ELR (cell line): ENCODE measurements at places on chromosomes 2 and 18.
A peak's percentile ranks its signal among the peaks of the same experiment; 100 is the strongest.

DNA sequence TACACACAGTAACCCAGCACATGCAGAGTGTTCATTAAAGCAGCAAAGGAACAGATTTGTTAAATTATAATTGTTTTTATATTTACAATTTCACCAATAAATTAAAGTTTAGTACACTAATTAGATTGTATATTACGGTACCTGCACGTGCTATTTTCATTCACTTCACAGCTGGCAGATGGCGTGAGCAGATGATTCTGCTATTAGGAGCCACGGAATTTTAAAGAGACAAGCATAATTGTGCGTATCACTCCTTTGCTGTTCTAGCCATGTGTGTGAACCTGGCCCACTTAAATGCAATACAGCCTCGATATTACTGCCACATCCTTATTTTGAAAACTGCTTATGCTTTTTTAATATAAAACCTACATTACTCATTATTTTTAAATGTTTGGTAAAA lies 332.8 kb upstream of the SOX11 start:
- no peak for DNase-seq

DNA sequence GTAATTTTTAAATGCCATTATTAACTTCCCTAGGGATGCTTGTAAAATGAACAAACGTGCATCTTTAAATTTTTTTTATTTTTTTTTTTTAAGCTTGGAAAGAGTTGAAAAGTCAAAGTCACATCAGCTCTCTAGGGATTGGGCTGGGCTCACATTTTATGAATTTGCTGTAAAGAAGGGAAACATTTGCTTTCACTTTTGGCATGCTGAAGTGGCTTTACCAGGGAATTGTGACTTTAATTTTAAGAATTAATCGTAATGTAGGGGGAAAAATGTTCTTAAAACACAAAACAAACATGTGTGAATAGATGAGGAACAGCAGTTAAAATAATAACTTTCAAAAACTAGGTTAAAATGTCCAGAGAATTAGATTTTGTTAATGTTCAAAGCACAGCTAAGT lies 123.0 kb downstream of the AGAP1 start:
- no peak for DNase-seq

GRCh38 chr2:5697562-5697961 lies 5.4 kb downstream of the SOX11 start:
- no peak for DNase-seq

GRCh38 chr2:65458999-65459398 lies 26.6 kb upstream of the SPRED2 start:
- DNase-seq, result peak; percentile 49

GRCh38 chr18:56207989-56208388 lies 430.4 kb downstream of the TXNL1 start:
- no peak for DNase-seq

DNA sequence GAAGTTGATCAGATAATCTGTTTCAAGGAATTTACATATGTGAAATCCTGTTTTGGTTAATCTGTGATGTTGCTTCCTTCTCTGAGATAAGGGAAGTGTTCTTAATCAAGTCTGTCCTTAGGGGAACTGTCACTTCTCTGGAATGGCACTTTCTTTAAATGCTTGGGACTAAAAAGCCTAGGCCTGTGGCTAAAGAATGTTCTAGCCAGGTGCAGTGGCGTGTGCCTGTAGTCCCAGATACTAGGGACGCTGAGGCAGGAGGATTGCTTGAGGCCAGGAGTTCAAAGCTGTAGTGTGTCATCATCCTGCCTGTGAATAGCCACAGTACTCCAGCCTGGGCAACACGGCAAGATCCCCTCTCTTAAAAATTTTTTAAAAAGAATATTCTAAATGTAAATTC lies 217.6 kb upstream of the SIX3 start:
- no peak for DNase-seq

DNA sequence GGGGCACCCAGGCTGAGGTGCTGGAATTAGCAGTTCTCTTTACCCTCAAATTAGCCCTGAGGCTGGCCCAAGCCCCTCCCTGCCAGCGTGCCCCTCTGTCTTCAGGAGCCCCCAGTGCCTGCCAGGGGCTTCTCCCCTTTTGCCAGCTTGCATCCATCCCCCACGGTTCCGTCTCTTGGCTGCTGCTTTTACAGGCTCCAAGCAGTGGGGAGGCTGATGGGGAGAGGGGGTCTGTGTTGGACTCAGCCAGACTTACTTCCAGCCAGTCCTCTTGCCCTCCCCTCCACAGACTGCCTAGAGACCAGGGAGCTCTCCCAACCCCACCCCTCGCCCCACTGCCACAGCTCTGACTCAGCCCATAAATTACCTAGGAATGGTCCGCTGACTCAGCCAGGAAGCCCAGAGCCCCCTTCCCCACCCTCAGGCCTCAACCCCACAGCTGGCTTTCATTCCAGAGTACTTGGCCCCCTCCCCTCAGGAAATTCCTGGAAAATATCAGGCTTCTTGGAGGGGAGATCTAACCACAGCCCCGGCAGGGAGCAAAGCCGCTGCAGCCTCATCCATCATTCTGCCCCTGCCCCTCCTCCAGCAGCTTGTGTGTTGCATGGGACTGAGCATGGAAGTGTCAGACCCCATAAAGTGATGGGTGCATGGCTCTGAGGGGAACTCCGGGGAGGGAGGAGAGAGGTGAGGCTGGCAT lies 184.6 kb downstream of the ZFP36L2 start:
- peak; percentile 96 for DNase-seq

DNA sequence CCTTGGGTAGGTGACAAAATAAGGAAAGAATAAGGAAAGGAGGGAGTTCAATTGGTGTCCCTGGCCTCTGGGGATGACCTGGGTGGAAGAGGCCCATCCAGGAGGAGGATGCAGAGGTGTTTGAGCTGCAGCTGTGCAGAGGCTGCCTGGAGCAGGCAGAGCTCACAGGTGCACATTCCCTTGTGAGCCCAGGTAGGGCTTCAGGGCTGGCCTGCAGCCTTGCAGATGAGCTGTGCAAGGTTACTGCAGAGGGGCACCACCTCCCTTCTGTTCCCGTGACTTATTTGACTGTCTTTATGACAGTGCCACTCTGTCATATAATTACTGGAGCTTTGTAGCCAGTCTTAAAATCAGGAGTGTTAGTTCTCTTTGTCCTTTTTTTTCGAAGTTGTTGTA lies 263.2 kb upstream of the HS6ST1 start:
- DNase-seq, result no peak

- no peak for DNase-seq
Measured at GRCh38 chr18:13641551-13642439, 84.6 kb downstream of the FAM210A start.

- DNase-seq, result peak; percentile 43
Measured at GRCh38 chr2:70785137-70785911, 5.1 kb downstream of the FIGLA start.

GRCh38 chr18:78906066-78906465 lies 73.6 kb upstream of the SALL3 start:
- DNase-seq, result no peak

DNA sequence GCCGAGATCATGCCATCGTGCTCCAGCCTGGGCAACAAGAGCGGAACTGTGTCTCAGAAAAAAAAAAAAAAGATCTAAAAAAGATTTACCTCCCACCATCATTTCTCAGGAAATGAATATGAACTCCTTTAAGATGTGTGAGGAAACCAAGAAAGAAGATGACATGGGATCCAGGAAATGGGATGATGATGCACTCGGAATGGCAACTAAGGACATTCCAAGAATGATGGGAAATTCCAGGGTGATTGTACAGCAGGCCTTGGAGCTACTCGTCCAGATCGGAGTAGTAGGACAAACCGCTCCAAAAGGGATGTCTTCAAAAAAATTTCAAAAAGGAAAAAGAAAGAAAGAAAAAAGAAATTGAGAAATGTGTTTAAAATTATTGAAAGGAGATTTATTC lies 84.9 kb upstream of the PMAIP1 start:
- peak; percentile 98 for DNase-seq

DNA sequence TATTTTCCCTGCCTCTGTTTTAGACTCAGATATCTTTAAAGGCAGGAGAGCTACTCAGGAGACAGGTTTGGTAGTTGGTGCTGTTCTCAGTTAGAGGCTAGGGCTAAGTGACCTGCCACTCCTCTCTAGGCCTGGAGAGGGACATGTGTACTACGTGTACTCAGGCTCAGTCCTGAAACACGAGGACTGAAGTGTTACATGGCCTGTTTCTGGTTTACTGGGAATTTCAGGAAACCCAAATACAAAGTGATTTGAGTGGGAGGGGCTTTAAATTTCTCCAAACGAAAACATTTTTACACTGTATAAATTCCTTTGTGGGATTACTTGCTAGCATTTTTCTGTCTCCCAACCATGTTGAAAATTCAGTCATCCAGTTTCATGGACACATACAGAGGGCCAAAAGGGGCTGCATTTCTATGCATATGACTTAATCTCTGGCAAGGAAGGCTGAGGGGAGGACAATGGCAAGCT lies 343.3 kb downstream of the CYP26B1 start:
- no peak for DNase-seq

DNA sequence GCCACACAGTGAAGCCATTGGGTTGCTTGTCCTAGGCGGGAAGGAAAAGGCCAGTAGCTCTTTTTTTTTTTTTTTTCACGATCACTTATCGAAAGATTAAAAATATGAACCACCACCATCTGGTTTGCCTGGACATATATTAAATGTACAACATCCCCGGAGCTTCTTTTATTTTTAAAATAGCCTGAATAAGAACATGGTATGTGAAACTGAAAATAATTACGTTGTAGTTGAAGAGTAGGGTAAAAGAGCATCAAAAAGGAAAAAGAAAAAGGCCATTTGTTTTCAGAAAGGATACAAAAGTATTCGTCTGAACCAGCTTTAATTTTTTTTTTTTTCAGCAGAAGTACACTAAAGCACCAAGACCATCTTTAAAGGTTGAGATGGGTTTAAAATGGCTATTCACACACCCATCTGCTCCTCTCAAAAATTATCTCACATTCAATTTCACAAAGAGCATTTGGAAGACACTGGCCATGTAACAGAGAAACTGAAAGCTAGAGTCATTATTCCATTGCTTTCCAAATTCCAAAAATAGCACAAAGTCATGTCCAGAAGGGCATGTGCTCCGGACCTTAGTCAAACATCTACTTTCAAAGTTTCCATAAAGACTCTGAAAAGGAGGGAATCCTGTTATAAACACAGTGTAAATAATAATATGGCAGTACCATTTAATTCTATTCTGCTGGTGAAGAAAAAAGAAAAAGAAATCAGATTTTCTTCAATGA lies 82.9 kb downstream of the SCN3A start:
- DNase-seq, result no peak

DNA sequence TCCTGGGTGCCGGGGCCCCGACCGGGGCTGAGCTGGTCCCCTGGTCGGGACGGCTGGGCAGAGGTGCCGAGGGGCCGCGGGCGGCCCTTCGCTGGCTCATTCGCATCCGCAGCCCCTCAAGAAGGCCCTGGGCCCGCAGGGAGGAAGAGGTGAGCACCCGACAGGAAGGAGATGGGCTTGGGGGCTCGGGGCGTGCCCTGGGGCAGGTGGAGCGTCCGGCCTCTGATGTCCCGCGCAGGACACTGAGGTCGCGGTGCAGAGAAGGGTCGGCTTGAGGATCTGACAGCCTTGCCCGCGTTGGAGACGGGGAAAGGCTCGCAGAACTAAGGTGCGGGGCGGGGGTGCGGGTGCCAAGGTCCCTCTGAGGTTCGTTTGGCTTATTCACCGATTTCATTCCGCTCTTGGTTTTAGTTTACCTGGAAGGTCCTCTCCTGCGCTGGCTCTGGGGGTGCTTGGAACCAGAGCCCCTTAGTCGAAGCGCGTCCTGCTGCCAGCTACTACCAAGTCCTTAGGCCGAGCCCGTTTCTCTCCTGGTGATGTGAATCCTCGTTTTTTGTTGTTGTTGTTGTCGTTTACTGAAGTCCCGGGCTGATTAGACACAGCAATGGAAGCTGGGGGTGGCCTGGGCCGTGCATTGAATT lies 18.9 kb upstream of the CD8A start:
- no peak for DNase-seq

GRCh38 chr2:47360283-47360682 lies 42.7 kb upstream of the MSH2 start:
- no peak for DNase-seq

DNA sequence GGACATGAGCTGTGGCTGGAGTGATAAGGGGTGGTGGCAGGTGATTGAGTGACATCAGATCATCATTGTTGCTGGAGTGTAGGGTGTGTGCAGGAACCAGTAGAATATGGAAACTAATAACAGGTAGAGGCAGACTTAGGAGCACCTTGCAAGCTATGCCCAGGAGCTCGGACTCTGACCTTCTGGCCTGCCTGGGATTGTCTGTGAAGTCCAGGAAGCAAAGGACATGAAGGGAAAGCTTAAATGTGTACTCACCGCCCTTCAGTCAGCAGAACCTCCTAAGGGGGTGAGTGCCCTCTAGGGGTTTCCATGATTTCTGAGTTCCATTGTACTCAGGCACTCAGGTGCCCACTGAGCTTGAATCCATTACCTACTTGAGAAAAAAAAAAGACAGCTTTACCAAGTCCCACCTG lies 104.2 kb downstream of the CRIM1 start:
- DNase-seq, result peak; percentile 80

DNA sequence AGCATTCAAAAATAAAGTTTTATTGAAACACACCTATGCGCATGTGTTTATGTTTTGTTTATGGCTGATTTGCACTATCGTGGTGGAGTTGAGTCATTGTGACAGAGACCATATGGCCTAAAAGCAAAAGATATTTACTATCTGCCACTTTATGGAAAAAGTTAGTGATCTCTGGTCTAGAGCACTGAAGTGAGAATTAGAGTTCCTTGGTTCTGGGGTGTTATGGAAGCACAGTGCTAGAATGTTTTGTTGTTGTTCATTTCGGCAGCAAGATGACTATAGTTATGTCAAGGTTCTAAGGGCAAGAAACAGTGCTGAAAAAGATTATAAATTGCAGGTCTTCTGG lies 416.5 kb downstream of the SLC4A3 start:
- DNase-seq, result no peak

DNA sequence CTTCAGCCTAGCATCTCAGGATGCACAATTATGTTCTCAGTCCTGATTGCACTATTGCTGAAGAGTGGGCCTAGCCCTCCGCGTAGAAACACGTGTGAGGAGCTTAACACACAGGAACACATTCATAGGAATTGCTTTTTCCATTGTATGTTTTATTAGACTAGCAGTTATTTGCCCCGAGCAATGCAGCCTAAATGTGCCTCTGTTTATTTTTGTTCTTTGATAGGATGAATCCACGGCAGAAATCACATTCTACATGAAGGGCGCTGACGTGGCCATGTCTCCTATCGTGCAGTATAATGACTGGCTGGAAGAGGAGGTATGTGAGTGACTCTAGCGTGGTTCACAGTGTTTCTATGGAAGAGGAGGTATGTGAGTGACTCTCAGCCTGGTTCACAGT lies 65.9 kb upstream of the NFATC1 start:
- DNase-seq, result no peak

GRCh38 chr2:173720306-173720705 lies 244.9 kb downstream of the SP3 start:
- peak; percentile 15 for DNase-seq

GRCh38 chr2:133171393-133172004 lies 396.8 kb downstream of the NCKAP5 start:
- DNase-seq, result peak; percentile 78
